ENCODE measurements at places on chromosomes 2 and 18.

DNA sequence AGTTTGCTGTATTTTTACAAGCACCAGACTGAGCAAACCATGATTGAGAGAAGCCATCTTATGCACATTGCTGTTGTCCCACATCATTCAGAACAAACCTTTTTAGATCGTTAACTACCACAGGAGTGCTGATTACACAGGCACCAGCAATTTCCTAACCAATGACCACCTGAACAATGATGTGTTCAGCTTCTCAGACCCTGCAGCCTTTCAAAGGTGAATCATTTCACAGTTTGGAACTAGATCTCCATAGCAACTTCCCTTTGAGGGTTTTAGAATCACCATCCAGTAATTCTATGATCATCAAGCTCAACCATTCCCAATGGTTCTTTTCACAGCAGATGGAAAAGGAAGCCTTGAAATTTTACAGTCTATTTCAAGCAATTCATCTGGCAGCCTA lies 71.4 kb downstream of the OLA1 start:
- no peak for DNase-seq

- DNase-seq: no peak
These were observed 14.0 kb upstream of the CREG2 start for GRCh38 chr2:101401326-101401665.

GRCh38 chr2:148968776-148969319 lies 69.7 kb upstream of the LYPD6B start:
- DNase-seq: no peak

- no peak for DNase-seq
These were observed 288.5 kb downstream of the PDE11A start for GRCh38 chr2:177783835-177784744.

- no peak for DNase-seq
These were observed 274.8 kb downstream of the AGAP1 start for GRCh38 chr2:235768606-235769005.

- no peak for DNase-seq
These were observed 93.9 kb downstream of the ACVR1 start for GRCh38 chr2:157782057-157782845.

DNA sequence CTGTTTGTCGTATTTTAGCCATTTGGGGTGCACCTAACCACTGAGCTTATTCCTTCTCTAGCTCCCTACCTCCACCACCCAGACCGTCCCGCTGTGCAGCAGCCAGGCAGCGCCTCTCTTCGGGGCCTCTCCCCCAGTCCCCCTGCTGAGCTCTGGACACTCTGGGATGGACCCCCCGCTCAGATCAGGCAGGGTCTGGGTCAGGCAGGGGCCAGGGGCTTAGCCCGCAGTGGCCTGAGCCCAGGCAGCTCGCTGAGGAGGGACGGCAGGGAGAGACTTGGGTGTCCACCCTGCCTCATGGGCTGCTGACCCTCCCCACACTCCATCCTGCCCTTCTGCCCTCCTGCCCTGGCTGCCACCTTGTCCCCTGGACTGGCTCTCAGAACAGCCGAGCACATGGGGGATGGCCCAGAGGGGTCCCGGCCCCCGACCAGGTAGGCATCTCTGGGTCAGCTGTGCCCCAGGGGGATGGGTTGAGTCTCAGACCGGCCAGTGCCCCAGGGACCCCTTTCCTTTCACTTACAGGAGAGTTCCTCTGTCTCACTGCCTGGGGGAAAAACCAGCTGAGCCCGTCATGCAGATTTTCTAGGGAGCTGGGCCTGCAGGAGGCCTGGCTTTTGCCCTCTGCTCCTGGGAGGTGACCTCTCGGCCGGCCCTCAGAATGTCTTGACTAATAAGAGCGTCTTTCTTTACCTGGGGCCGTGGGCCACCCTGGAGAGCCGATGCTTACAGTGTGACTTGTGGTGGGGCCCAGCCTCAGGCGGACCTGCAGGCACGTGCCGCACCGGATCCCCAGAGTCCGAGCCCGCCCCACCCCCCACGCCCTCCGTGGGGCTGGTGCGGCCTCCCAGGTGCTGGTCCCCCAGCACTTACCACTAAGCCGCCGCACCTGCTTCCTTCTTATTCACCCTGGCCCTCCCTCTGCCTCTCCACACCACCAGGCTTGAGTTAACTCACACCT lies 22.8 kb upstream of the PXDN start:
- no peak for DNase-seq

GRCh38 chr2:167749016-167749415 lies 498.4 kb downstream of the STK39 start:
- DNase-seq: no peak

- DNase-seq: peak; percentile 52
These were observed 124.2 kb downstream of the NFATC1 start for GRCh38 chr18:79519751-79520477.

All from activated naive CD4-positive, alpha-beta T cell treated with anti-CD3 and anti-CD28 coated beads, Interleukin-2, amount 50 U/mL, for 72 hours (primary cell).